Cerebellar nuclear complex (tissue), 1 donor: ENCODE measurements at places on chromosomes 13 and 19.

DNA sequence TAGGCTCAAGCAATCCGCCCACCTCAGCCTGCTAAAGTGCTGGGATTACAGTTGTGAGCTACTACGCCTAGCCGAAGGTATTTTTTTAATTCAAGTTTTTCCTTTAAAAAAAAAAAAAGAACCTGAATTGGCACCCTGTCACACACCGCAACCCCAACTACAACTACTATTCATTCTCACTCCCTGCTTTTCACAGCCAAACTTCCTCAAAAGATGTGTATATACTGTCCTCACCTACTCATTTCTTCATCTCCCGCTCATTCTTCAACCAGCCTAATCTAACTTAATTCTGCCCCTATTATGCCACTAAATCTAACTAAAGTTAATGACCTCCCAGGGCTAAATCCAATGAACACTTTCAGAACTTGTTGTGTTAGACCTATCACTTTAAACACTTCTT is 12.7 kb upstream of the WBP4 start:
- no peak for DNase-seq

- no peak for DNase-seq
These were observed 339.0 kb downstream of the DCT start for GRCh38 chr13:94140511-94140910.

DNA sequence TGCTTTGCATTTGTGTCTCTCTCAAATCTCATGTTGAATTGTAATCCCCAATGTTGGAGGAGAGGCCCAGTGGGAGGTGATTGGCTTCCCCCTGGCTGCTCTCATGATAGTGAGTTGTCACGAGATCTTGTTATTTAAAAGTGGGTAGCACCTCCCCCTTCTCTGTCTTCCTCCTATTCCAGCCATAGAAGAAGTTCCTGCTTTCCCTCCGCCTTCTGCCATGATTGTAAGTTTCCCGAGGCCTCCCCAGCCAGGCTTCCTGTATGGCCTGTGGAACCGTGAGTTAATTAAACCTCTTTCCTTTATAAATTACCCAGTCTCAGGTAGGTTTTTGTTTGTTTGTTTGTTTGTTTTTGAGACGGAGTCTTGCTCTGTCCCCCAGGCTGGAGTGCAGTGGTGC is 3.8 kb downstream of the LILRA4 start:
- DNase-seq, result no peak

DNA sequence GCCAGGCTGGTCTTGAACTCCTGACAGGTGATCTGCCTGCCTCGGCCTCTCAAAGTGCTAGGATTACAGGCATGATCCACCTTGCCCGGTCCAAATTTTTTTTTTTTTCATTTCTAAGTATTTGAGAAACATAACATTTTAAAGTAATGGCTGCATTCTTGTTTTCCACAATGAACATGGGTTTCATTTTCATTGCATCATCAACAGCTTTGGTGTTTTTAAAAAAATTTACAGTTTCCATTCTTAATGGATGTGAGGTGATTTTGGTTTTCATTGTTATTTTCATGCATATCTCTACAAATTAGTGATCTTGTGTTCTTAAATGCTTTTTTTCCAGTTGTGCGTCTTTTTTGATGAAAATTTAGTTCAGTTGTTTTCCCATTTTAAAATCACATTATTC is 27.5 kb downstream of the ZNF429 start:
- DNase-seq, result no peak

DNA sequence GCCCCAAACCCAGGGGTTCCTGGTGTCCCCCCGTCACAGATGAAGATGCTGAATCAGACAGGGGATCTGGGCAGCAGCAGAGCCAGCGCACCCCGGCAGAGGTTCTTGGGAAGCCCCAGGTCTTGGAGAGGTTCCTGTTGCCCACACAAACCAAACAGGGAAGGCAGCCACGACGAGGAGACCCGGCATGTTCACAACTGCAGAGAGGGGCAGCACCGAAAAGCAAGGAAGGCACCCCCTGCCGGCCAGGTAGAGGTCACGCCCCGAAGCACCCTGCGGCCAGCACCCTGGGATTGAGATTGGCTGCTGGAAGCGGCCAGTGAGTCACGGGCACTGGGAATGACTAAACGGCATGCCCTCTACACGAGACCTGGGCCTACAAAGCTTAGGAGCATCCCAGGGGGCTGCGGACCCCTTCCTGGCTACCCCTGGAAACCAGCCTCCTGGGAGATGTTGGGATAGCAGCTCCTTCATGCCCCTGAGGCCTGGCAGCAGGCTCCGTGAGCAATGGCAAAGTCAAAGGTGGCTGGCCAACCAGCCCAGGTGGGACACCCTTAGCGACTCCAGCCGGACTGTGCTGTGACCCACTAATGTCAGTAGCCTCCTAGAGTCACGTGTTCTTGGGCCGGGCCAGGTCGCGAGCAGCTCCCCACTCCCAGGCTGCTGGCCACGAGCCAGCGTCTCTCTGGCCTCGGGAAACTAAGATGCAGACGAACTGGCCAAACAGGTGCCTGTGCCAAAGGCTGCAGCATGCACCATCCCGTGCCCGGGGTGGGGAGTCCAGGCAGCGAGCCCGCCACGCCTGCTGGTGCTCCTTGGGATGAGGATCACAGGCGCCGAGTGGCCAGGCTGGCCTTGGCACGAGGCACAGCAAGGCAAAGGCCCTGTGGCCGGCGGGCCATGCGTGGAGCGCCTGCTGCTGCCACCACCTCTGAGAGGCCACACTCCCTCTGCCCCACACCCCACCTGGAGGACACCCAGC is 43.2 kb downstream of the MLLT1 start:
- peak; percentile 57 for DNase-seq

DNA sequence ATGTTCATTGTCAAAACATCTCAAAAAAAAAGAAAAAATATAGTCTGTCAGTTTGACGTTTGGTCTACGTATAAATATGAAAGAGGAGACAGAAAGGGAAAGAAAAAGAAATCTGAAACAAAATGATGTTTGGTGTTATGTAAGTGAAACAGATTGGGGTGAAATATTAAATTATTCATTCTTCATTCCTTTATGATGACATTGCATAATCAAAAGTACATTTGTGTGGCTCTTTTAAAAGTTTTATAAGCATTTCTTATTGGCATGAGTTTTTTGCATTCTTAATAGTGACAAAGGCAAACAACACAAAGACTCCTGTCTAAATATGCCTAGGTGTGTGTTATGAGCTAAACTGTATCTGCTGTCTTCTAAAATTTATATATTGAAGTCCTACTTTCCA is 232.6 kb downstream of the EFNB2 start:
- no peak for DNase-seq

- no peak for DNase-seq
These were observed 3.1 kb downstream of the SHISA2 start for GRCh38 chr13:26048741-26049140.
